GM12892 (cell line): ENCODE measurements at places on chromosomes 5 and 9.

DNA sequence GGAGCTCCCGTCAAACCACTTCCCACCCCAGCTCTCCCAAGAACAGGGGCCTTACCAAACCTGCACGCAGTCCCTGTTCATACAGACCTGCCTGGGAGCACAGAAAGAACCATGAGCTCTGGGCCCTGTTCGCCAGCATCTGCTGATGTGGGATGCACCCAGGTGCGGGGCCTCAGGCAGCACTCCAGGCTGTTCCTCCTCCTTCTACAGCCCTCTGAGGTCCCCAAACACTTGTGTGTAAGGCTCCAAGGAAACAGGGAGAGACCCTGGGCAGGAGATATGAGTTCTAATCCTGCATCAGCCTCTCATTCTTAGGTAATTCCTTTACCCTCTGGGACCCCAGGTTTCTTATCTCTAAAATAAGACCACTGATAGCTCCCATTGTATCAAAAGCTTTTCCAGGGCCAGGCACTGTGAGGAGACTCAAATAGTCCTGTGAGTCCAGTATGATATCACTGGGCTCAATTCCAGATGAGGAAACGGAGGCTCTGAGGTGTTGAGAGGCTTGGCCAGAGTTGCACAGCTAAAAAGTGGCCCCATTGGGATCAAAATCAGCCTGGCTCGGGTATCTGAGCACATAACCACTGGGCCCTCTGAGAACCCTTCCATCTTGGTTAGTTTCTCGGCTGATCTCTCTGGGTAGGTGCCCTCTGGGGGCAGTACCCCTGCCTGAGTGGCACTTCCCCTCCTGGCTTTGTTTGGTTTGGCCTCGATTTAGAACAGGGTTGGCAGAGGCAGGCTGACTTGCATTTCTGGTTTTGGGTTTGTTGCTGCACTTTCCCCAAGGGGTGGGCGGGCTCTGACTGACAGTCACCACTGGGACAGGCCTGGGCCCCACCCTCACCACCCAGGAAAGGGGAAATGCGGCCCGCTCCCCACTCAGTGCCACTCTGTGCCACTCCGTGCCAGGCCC is 116.8 kb downstream of the RGS3 start:
- no peak for DNase-seq

- DNase-seq: no peak
These were observed 139.1 kb upstream of the ADRA1B start for GRCh38 chr5:159777049-159777660.

GRCh38 chr5:95916687-95917085 is 45.0 kb downstream of the ELL2 start:
- no peak for DNase-seq

DNA sequence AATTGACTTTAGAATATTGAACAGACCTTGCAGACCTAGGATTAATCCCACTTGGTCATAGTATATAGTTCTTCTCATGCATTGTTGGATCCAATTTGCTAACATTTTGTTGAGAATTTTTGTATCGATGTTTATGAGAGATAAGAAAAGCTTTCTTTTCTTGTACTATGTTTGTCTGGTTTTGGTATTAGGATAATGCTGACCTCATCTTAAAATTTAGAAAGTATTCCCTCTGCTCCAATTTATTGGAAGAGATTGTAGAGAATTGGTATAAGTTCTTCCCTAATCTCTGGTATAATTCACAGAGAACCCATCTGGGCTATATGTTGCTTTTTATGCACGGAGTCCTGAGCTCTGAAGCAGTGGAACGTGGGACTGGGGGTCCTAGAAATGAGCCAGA is 67.7 kb downstream of the ADAMTS16 start:
- no peak for DNase-seq

GRCh38 chr5:41510176-41510831 is at the start of gene PLCXD3:
PLCXD3 (minus strand) TSS chr5:41510601; CDS start chr5:41510526, 75 bp downstream.
- no peak for DNase-seq

DNA sequence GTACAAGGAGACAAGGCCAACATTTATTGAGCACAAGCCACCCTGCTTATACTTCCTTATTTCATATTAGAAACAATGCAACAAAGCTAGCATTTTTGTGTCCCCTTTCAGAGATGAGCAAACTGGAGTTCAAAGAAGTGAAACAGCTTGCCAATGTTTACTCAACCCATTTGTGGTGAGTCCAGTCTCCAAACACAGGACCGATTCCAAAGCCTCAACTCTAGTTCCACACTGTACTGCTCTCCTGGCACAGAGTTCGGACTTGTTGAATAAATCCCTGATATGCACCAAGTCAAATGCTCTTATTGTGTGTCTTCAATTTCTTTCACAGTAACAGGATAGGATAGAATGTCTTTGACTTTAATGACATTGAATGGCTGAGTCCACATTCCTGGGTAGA is 604.8 kb upstream of the BRINP1 start:
- no peak for DNase-seq

DNA sequence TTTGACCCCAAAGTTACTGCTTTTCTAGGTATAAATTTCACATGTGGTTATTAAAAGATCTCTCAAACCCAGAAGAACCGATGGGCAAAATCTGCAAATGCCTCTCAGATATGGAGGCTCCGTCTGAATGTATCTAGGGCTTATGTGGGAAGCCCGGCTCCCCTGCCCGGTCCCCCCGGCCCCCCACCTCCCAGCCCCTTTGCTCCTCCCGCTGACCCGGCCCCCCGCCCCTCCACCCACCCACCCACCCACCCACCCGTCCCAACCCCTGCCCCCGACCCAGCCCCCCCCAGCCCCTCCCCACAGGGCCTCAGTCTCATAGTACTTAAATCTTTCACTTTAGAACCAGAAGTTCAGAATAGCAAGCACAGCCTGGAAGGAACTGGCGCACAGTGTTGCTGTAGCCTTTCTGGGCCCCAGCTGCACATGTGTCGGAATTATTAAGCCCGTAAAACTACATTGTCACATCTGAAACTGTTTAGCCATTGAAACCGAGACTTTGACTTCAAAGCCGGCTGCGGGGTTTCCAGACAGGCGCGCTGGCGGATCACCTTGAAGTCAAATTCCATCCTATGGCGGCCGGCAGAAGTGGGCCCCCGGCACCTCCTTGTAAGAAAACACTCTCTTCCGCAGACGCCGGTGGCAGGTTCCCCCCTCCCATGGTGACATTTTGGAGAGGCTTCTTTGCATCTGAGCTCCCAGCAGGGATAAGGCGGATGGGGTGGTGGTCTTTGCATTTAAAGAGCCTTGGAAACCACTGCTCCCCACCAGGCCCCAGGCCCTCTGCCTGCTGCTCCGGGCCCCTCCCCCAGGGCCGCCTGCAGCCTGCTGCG is 12.8 kb downstream of the NKD2 start:
- DNase-seq: no peak

DNA sequence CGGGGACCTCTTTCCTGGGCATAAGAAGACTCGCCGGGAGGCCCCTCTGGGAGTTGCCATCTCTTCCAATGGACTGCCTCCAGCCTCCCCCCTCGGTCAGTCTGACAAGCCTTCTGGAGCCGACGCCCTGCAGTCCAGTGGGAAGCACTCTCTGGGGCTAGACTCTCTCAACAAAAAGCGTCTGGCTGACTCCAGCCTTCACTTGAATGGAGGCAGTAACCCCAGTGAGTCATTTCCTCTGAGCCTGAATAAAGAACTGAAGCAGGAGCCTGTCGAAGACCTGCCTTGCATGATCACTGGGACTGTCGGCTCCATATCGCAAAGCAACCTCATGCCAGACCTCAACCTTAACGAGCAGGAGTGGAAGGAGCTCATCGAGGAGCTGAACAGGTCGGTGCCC is 28.4 kb upstream of the LTC4S start:
- no peak for DNase-seq

DNA sequence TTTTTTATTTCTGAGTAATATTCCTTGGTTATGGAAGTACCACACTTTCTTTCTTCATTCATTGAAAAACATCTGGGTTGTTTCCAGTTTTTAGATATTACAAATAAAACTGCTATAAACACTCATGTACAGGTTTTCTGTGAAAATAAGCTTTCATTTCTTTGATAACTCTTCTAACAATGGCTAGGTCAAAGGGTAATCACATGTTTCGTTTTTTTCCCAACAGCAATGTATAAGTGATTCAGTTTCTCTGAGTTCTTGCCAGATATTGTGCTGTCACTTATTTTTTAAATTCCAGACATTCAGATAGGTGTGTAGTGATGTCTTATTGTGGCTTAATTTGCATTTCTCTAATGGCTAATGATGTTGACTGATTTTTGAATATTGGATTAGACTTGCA is 16.7 kb upstream of the TNPO1 start:
- no peak for DNase-seq

DNA sequence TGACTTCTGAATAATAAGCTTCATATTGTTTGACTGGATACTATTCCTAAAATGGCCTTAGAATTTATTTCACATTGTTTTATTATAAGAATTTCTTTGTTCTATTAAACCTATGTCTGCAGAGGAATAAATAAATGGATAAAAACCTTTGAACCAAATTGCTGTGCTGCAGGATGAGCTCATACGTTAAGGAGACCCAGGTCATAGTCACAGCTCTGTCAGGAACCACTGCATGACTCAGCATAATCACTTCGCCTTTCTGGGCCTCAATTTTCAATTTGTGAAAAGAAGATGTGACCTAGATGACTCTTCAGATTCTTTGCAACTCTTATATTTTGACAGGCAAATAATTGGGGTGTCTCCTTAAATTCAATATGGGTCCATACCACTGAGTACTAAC is 36.7 kb upstream of the HMHB1 start:
- DNase-seq: no peak

DNA sequence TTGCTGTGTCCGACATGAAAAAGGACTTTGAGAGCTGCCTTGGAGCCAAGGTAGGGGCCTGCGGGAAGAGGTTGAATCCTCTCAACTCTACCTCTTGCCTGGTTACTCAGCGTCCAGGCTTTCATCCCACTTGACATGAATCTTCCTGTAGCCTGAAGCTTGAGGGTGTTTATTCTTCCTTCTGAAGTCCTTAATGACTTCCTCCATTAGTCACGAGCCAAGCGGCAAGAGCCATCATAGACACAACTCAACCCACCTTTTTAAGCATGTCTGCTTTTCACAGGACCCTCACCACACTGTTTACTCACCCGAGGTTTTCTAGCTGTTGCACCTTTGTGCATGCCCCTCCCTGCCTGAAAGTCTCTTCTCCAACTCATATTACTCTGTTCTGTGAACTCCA is 40.2 kb downstream of the ACO1 start:
- DNase-seq: no peak
